ENCODE measurements at places on chromosomes 11 and 22.

GRCh38 chr11:116179401-116179800, 593.4 kb downstream of the BUD13 start:
- no peak for DNase-seq
- no peaks in the 10 kb centered on the region for H3K4me1 ChIP-seq
- H3K27ac ChIP-seq: no peak overlapping the region
- no peaks in the 10 kb centered on the region for H3K36me3 ChIP-seq

GRCh38 chr11:46105134-46105628, 16.1 kb downstream of the PHF21A start:
- no peak overlapping the region for H3K4me3 ChIP-seq
- peaks cover 2% of the 10 kb centered on the region for H3K4me1 ChIP-seq
- H3K36me3 ChIP-seq: no peaks in the 10 kb centered on the region
- no peak overlapping the region for H3K27ac ChIP-seq
- no peak for DNase-seq

DNA sequence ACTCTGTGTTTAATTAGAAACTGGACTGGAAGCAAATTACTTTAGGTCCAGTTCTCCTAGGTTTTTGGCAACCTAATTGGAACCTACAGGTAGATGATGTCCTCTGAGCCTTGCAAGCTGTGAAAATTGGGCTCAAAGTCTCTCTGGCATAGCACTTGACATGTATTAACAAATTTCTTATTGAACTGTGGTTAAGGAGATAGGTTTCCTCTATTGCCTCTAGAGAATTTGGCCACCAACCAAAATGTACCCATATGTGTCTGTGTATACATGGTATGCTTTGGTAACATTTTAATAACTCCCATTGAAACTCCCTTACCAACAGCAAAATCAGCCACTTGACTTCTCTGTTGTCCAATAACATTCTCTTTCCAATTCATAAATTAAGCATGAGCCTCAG, at the start of gene OR4D10:
TSS of gene OR4D10 (plus strand) at position 301 of the 400 bp plus-strand sequence. CDS start 4,115 bp downstream, outside the sequence.
- no peaks in the 10 kb centered on the region for H3K4me1 ChIP-seq
- no peak within 1 kb of the TSS for H3K4me3 ChIP-seq
- DNase-seq: no peak
- no peaks in the 10 kb centered on the region for H3K27me3 ChIP-seq
- H3K36me3 ChIP-seq: no peaks in the 10 kb centered on the region

- H3K27ac ChIP-seq: peak overlapping the region; percentile 23
- no peaks in the 10 kb centered on the region for H3K36me3 ChIP-seq
- no peaks in the 10 kb centered on the region for H3K27me3 ChIP-seq
- DNase-seq: peak; percentile 92
- peaks cover 14% of the 10 kb centered on the region for H3K4me1 ChIP-seq
These were observed 49.0 kb upstream of the AMPD3 start for GRCh38 chr11:10405865-10406592.

DNA sequence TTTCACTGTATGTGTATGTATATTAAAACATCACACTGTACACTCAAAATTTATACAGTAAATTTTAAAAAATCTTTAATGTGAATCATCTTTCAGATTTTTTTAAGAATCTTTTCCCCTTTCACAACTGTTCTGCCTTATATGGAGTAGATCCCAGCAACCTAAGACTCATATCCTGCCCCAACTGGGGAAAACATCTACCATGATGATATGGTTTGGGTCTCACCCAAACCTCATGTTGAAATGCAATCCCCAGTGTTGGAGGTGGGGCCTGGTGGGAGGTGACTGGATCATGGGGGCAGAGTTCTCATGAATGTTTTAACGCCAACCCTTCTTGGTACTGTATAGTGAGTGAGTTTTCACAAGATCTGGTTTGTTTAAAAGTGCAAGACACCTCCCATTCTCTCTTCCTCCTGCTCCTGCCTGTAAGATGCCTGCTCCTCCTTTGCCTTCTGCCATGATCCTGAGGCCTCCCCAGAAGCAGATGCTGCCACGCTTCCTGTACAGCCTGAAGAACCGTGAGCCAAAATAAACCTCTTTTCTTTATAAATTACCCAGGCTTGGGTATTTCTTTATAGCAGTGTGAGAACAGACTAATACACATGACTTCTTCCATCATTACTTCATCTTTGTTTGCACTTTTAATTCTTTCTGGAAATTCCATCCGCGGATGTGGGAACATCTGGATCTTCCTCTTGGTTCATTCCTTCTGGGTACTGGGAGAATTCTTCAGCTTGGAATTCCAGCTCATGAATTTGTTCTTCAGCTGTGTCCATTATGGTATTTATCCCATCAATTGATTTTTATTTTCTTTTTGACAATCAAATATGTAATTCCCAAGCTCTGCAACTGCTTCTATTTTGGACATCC, 36.9 kb downstream of the LINC01488 start:
- no peaks in the 10 kb centered on the region for H3K36me3 ChIP-seq
- peaks cover 2% of the 10 kb centered on the region for H3K4me1 ChIP-seq
- DNase-seq: peak; percentile 94
- no peak overlapping the region for H3K4me3 ChIP-seq
- no peaks in the 10 kb centered on the region for H3K27me3 ChIP-seq

GRCh38 chr22:43571181-43571580, 159.4 kb downstream of the MPPED1 start:
- H3K4me1 ChIP-seq: no peaks in the 10 kb centered on the region
- H3K36me3 ChIP-seq: no peaks in the 10 kb centered on the region
- no peak for DNase-seq
- H3K27me3 ChIP-seq: peaks cover 15% of the 10 kb centered on the region
- no peak overlapping the region for H3K4me3 ChIP-seq

DNA sequence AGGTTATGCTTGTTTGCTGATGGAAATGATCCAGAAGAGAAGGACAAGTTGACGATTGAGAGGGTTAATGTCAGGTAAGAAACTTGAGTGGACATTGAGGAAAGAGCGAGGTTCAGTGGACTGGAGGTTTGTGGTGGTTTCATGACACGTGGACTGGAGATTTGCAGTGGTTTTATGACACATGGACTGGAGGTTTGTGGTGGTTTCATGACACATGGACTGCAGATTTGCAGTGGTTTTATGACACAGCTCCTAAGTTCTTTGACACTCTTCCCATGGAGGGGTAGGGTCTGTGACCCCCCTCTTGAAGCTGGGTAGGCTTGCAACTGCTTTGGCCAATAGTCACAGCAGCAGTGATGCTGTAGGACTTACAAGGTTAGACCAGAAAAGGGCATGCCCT, 5.4 kb upstream of the MAPK8IP2 start:
- no peaks in the 10 kb centered on the region for H3K4me1 ChIP-seq
- no peaks in the 10 kb centered on the region for H3K36me3 ChIP-seq
- DNase-seq: no peak

- DNase-seq: no peak
- H3K4me1 ChIP-seq: no peaks in the 10 kb centered on the region
- H3K36me3 ChIP-seq: no peaks in the 10 kb centered on the region
- no peak overlapping the region for H3K27ac ChIP-seq
- H3K27me3 ChIP-seq: no peaks in the 10 kb centered on the region
These were observed 64.2 kb upstream of the OLFML1 start for GRCh38 chr11:7421136-7421535.

GRCh38 chr11:72546866-72547265, 112.5 kb upstream of the CLPB start:
- no peak overlapping the region for H3K4me3 ChIP-seq
- H3K27me3 ChIP-seq: peaks cover 47% of the 10 kb centered on the region
- H3K4me1 ChIP-seq: no peaks in the 10 kb centered on the region
- no peak for DNase-seq

- DNase-seq: no peak
- H3K4me1 ChIP-seq: no peaks in the 10 kb centered on the region
- no peak overlapping the region for H3K27ac ChIP-seq
These were observed 396.8 kb downstream of the GUCY1A2 start for GRCh38 chr11:106621484-106621883.

Data from IMR-90 (cell line).